T-helper 9 cell (primary cell): ENCODE measurements at places on chromosomes 6 and 20.

DNA sequence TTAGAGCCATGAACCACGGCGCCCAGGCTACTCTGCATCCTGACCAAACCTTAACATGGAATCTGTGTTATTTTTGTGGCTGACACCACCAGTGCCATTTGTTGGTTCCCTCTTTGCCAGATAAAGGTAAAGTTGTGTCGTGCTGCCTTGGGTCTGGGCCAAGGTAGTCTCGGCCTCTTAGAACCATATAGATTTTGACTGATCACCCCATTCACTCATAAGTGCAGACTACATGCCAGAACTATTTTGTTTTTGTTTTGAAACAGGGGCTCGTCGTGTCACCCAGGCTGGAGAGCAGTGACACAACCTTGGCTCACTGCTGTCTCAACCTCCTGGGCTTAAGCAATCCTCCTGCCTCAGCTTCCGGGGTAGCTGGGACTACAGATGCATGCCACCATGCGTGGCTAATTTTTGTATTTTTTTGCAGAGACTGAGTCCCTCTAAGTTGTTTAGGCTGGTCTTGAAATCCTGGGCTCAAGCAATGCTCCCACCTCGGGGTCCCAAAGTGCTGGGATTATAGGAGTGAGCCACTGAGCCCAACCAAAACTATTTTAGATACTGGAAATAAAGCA lies 19.2 kb upstream of the RIPOR3 start:
- no peak for DNase-seq

- DNase-seq, result peak; percentile 47
These were observed 11.5 kb downstream of the ITPR3 start for GRCh38 chr6:33632558-33633039.

DNA sequence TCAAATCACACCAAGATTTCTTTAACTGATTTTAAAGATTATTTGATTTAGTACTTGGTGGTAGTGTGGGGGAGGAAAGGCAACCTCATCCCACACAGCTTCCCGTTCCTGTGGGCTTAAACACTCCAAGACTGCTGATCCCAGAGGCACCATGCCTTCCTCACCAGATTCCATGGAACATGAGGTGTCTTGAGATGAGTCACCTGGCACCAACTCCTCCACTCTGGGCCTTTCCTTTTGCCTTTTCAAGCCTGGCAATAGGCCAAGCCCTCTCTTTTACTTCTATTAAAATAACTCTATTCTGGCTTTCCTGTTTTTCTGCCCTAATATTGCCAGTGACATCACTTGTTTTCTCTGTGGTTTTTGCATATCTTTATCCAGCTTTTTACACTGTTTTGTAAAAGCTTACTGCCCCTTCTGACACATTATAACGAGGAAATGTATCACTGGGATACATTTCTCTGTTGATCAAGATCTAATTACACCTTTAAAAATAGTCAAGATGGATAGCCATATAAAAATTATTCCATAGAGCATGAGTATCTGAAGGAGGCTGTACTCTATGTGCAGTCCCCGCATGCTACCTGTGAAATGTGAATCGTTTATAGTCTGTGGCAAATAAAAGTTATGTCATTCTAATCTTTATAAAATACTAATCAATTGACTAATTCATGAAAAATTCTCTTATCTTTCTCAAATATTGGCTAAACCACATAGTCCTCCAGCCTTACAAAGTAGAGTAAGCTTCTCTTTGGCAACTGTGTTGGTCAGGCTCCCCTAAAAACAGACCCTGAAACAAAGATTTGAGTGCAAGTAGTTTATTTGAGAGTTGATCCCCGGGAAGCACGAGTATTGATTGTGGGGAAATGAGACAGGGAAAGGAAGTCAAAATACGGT lies 257.8 kb upstream of the KCNQ5 start:
- no peak for DNase-seq

DNA sequence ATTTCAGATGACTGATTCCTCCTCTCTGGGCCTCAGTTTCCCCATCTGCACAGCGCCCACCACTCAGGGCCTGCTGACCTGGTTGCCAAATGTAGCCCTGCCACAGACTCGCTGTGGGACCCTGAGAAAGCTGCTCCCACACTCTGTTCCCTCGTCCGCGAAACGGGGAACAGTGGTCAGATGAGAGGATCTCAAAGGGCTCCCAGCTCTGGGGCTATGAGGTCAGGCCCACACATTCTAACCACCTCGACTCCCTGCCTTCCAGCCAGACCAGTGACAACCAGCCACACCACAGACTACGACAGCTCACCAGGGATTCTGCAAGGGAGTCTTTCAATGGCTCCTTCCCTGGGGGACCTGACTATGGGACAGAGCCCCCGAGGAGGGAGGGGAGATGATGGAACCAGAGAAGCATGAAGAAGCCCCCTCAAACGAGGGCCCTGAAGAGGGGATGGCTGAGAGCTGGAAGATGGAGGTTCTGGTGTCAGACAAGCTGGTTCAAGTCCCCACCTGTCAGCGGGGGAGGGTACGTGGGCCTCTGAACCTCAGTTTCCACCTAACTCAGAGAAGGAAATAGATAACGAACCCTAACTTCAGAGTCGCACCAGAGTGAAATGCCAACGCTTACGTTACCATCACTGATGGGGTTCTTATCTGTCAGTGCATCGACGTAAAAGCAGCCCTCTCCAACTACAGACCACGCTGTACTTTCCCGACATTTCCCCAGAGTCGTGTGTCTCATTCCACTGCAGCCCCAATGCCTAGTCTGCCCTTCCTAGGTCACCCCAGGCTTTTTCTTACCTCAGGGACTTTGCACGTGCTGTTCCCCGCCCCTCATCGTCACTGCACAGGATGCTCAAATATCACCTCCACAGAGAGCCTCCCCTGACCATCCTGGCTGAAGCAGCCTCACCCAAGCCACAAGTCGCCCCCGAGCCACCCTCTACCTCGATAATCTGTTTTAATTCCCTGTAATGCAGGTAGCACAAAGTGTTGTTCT lies 60.5 kb downstream of the PREX1 start:
- DNase-seq, result peak; percentile 40

GRCh38 chr6:21342501-21342900 lies 251.1 kb upstream of the SOX4 start:
- no peak for DNase-seq
